ENCODE measurements at places on chromosomes 1 and 21.

- DNase-seq: no peak
Observed at GRCh38 chr1:242178924-242179708, 180.2 kb upstream of the MAP1LC3C start.

- no peak for DNase-seq
Observed at GRCh38 chr1:204081791-204082513, 9.0 kb downstream of the SOX13 start.

GRCh38 chr1:168482106-168482505 lies 61.7 kb downstream of the XCL2 start:
- DNase-seq: no peak

DNA sequence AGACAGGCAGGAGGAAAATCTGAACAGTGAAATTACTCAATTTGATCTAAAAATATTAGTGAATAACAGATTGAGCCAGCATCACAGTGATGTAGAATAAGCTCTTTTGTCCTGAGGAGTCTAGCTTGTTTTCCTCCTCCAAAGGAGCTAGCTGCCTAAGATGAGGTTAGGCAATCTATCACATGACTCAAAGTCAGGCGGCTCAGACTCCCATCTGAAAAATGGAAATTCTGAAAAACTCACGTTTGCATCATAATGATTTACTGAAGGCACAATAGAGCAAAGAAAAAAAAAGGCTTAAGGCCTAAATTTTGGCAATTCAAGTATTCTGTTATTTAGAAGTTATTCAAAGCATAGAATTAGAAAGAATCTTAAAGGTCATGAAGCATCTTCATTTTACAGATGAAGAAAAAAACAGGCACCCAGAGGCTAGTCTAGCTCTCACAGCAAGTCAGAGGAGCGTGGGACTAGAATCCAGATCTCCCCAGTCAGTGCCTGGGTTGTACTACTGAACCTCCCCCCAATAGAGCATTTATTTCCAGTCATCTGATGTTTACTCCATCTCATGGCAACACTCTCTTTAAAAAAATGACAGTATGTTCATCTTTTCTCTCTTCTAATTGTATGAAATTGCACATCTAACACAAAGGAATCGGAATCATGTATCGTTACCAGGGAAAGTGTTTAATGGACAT lies 62.5 kb upstream of the ATF3 start:
- DNase-seq: no peak

DNA sequence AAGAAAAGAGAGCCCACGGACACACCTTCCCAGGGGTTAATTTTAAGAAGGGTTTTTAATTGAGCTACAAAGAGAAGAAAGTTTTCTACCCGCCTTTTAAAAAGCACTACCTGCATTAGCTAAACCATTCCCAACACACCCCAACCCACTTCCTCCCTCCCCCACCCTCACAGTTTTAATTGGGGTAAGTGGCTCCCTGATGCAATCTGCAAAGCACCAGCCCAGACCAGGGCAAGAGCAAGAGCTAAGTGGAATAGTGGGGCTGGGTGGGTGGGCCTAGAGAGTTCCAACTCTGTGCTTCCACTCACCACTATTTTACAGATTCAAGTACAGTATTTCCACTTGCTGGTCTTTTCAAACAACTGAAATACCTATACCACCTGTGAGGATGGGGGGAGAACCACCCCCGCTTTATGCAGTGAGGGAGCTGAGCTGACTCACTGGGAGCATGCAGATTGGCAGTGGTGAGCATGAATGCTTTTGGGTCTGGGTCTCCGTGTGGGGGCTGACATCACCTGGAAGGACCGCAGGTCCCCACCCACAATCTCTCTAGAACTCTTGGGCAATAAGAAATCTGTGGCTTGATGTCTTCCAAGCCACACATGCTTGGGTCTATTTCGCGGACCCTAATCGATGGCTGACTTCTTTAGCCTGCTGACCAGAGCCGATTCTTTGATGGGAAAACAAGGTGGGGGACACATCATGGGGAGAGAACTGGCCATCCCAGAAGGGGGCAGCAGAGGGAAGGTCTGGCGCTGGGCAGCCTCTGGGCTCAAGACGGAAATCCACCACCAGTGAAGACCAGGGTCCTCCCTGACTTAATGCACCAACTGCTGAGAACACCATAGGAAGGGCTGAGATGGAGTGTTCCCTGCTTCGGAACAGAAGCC lies 95.5 kb downstream of the SSBP3 start:
- DNase-seq: peak; percentile 62
